ENCODE measurements at places on chromosomes 3 and 15. TPM values are rescaled to one million over a fixed set of nuclear protein-coding genes. Genes with fewer than 3 reads are reported as not detected.

Gene VWA5B2
- 10.6 TPM for total RNA-seq

Gene FNDC3B
- 45.7 TPM for total RNA-seq

Gene MAP6D1
- total RNA-seq: 5.3 TPM

Gene PXYLP1
- 15.3 TPM for total RNA-seq

Gene NOX5
- total RNA-seq: 0.91 TPM

Gene FANCI
- 112 TPM for total RNA-seq

Gene NUP210
- total RNA-seq: 74.9 TPM

Measured in HCT116 (cell line).